ENCODE measurements at places on chromosomes 2 and 18.

DNA sequence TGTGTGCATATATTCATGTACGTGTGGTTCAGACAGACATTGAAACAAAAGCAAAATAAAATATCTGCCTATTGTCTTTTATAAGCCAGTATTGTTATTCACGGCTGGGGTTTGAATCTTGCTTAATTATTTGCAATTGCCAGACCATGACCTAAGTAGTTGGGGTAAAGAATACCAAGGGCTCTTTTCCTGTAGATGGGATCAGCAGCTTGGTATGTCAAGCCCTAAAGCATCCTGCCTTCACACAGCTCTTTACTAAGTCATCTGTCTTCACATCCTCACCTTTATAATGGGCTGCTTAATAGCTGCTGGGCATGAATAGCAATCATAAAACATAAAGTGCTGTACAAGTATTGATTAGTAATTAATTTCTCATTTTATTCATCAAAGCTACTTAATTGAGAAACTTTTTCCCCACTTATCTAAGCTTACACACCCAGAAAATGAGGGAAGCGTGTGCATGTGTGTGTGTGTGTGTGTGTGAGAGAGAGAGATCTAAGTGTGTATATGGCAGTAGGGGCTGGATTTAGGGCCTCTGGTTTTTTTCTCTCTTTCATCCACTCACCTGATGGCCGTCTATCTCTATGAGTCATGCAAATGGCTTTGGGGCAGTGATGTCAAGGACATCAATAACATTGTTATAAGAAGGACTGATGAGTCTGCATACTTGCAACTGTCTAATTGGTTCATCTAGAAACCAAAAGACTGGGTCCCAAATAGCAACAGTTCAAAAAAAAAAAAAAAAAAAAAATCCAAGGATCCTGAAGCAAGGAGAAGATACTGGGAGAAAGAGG lies 244.1 kb upstream of the TNP1 start:
- no peak for DNase-seq

- no peak for DNase-seq
These were observed 520.8 kb downstream of the RNF144A start for GRCh38 chr2:7437716-7438632.

DNA sequence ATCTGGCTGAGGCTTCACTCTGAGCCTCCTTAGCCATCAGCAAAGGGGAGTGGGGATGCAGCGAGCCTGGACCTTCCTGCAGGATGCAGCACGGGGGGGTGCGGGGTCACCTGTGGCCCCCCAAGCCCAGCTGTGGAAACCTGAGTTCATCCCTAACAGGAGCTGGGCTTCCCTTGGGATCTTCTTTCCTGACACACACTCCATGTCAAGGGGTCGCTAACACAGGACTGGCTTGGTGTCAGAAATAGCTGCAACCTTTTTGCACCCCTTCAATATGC lies 174.7 kb downstream of the RTP5 start:
- no peak for DNase-seq

DNA sequence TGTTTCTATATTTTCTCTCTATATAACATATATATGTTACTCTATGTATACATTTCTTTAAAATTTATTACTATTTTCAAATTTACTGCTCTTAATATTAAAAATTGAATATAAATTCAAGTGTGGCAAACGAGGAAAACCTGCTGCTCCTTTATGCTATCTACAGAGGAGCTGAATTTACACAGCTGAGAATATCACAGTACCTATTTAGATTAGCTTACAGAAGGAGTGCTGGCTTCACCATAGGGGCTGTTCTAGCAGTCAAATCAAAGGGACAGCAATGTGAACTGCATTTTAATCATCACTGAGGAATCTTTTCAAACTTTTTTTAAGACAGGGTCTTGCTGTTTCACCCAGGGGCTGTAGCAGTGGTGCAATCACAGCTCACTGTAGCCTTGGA lies 213.8 kb downstream of the SRBD1 start:
- DNase-seq = no peak

GRCh38 chr2:168622559-168622958 lies 166.5 kb downstream of the CERS6 start:
- no peak for DNase-seq

- peak; percentile 32 for DNase-seq
These were observed at the start of gene ACADL for GRCh38 chr2:210224941-210225672. TSS of gene ACADL (minus strand) at chr2:210225447. CDS start at chr2:210225263, 184 bp downstream.

DNA sequence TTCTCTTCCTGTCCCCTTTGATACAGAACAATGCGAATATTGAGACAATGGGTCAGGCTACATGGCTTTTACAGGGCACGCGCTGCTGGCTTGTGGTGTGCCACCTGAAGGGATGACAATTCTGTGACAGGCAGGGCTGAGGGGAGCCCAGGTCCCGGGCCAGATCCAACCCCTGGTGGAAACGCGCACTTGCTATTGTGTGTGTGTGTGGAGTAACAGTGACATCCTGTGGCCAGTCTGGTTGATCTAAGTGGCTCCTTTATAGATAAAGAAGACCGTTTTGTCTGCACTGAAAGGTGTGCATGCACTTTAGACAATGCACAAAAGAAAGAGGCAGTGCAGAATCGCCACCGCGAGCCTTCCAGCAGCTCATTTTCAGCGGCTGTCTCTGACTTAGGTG lies 273.6 kb downstream of the HRH4 start:
- peak; percentile 60 for DNase-seq

- no peak for DNase-seq
These were observed 371.9 kb upstream of the TNP1 start for GRCh38 chr2:217231724-217232123.

GRCh38 chr2:88666576-88666975 lies 24.9 kb upstream of the RPIA start:
- DNase-seq = no peak

DNA sequence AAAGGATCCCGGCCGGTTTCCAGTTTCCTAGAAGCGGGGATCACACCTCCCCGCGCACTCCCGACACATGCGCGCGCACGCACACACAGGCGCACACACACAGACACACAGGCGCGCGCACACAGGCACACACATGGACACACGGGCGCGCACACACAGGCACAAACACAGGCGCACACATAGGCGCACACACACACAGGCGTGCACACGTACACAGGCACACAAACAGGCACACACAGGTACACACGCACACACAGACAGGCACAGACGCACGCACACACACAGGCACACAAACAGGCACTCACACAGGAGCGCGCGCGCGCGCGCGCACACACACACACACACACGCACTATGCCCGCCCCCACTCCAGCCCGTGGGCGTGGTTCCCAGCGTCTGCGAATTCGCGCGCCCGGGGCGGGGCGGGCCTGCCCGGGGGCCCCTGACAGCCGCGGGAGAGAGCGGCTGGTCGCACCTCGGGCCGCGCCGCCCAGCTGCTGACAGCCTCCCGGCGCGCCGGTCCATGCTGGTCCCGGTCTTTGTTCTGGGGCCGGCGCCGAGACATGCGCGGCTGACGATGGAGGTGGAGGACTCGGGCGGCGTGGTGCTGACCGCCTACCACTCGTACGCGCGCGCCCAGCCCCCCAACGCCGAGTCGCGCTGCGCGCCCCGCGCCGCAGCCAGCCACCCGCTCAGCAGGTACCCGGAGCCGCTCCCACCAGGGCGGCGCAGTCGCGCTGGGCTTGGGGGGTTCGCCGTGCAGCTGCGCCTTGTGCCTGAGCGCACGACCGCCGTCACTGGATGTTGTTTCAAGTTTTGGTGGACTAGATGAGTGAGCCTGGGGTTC lies at the start of gene ARHGAP28:
Gene ARHGAP28 (plus strand): TSS at position 470 of the 845 bp plus-strand sequence. CDS start 106 bp downstream, at position 576.
- peak; percentile 86 for DNase-seq

- no peak for DNase-seq
These were observed 100.7 kb upstream of the ZFP36L2 start for GRCh38 chr2:43327119-43327518.

DNA sequence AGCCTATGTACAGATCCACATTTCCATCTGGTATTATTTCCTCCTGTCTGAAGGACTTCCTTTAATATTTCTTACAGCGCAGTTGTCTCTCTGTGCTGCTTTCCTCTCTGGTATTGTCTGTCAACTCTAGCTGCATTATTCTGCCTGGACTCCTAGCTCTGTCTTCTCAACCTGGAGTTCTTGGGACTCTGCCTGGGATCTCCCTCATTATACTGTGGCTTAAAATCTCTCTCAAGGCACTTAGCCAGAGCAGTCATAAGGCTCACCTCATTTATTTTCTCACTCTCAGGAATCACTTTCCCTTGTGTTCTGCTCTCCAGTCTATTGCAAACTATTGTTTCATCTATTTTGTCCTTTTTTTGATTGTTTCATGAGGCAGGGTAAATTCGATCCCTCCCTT lies 850.4 kb downstream of the ERBB4 start:
- no peak for DNase-seq

GRCh38 chr2:62091471-62091870 lies 104.4 kb upstream of the B3GNT2 start:
- no peak for DNase-seq
